NCI-H446 (cell line): ENCODE measurements at places on chromosomes 2 and 18.
A peak's percentile ranks its signal among the peaks of the same experiment; 100 is the strongest.

- no peak for DNase-seq
Observed at GRCh38 chr2:207956771-207957170, 68.6 kb downstream of the PLEKHM3 start.

GRCh38 chr2:68302281-68302875, 17.4 kb downstream of the CNRIP1 start:
- DNase-seq: no peak

GRCh38 chr18:45014047-45014501, 333.4 kb downstream of the SETBP1 start:
- peak; percentile 4 for DNase-seq

DNA sequence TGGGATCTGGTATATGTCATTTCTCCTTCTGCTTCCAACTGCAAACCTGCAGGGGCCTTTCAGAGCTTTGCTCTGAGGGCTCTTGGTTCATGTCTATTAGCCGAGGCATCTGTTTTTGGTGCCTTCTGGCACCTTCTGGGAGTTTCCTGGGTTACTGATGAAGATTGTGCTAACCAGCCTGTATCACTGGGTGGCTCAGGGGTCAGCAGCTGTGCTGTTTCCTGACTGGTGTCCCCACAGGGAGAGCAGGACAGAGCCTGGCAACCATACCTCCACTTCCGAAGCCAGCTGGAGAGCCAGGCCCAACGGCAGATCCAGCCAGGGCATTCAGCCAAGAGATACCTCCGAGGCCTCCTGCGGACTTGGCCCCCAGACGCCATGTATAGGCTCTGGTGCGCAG, 17.5 kb downstream of the KIAA2012 start:
- peak; percentile 90 for DNase-seq

- no peak for DNase-seq
Observed at GRCh38 chr18:3046216-3046808, 33.4 kb upstream of the LPIN2 start.

- DNase-seq: no peak
Observed at GRCh38 chr2:224894356-224894755, 147.9 kb downstream of the DOCK10 start.

- no peak for DNase-seq
Observed at GRCh38 chr2:42042631-42043355, 5.0 kb upstream of the PKDCC start.

DNA sequence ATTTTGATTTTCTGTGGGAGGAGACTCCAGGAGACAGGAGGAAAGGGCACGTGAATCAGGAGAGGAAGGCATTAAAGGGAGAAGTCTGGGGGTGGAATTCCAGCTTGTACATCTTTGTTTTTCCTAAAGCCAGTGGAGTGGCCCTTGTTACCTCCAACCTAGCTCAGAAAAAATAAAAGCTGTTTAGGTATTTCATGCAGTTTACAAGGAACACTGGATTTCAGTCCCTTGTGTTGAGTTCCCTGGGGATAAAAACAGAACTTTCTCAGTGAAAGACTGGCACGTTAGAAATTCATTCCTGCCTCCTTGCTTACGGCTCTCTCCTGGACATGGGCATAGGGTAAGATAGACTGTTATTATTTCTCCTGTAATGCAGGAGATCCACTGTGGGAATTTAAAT, 170.2 kb downstream of the ZEB2 start:
- DNase-seq: no peak

GRCh38 chr2:196607073-196607472, 32.4 kb upstream of the CCDC150 start:
- DNase-seq: no peak

- DNase-seq: no peak
Observed at GRCh38 chr2:46194856-46195255, 102.4 kb upstream of the EPAS1 start.
